ENCODE measurements at places on chromosomes 7 and 10. TPM values are rescaled to one million over a fixed set of nuclear protein-coding genes. Genes with fewer than 3 reads are reported as not detected.

ASB4 gene
- not detected for polyA plus RNA-seq

PCGF6 gene
- 9.0 TPM for polyA plus RNA-seq

A1CF gene
- polyA plus RNA-seq: not detected

SUFU gene
- polyA plus RNA-seq: 5.0 TPM

SFTPD gene
- not detected for polyA plus RNA-seq

GNGT1 gene
- polyA plus RNA-seq: not detected

TRIP6 gene
- polyA plus RNA-seq: 2.8 TPM

COL17A1 gene
- not detected for polyA plus RNA-seq

CALHM1 gene
- polyA plus RNA-seq: not detected

PALD1 gene
- polyA plus RNA-seq: not detected

COL26A1 gene
- not detected for polyA plus RNA-seq

DNA sequence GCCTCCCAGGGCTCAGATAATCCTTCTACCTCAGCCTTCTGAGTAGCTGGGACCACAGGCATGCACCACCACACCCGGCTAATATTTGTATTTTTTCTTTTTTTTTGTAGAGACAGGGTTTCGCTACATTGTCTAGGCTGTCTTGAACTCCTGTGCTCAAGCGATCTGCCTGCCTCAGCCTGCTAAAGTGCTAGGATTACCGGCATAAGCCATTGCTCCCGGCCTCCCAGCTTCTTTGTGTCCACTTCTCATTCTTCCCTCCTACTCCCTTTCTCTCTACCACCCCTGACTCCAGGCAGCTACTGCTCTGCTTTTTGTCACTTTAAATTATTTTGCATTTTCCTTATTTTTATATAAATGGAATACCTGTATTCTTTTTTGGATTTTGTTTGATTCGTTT is 83.4 kb downstream of the PALS2 start:
- no peaks in the 10 kb centered on the region for H3K4me1 ChIP-seq
- H3K36me3 ChIP-seq: no peaks in the 10 kb centered on the region
- no peak overlapping the region for H3K4me3 ChIP-seq
- H3K27me3 ChIP-seq: no peaks in the 10 kb centered on the region

DNA sequence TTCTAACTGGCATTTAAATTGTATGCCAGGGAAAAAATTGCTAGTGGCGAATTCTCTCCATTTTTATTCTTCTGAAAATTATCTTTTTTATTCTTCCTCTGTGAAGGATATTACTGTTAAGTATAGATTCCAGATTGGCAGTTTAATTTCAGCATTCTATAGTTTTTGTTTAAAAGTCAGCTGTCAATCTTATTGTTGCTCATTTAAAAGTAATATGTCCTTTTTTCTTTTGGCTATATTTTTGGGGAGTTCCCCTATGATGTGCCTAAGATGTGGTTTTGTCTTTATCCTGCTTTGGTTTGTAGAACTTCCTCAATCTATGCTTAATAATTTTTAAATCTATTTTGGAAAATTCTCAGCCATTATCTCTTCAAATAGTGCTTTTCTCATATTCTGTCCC is 135.9 kb downstream of the ARHGAP12 start:
- no peak for DNase-seq
- H3K27ac ChIP-seq: no peak overlapping the region
- H3K4me1 ChIP-seq: no peaks in the 10 kb centered on the region
- peaks cover 2% of the 10 kb centered on the region for H3K27me3 ChIP-seq
- H3K4me3 ChIP-seq: no peak overlapping the region

DNA sequence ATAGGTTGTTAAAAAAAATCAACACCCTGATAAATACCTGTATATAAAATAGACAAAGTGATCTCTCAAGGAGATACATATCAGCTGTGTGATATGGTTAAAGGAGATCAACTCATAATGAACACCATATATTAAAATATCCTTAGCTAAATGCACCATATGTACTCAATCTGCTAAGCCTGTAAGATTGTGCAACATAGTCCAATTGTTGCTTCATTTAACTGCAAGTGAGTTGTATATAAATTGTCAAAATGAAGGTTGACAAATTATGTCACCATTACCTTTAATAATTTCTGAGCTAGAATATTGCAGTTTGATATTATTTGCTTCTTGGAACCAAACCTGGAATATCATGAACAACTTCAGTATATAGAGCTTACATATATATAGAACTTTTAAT is 283.7 kb downstream of the MALRD1 start:
- no peaks in the 10 kb centered on the region for H3K4me1 ChIP-seq
- DNase-seq: no peak
- no peaks in the 10 kb centered on the region for H3K36me3 ChIP-seq
- H3K27me3 ChIP-seq: no peaks in the 10 kb centered on the region
- H3K27ac ChIP-seq: no peak overlapping the region

GRCh38 chr7:50837965-50838364 is 55.3 kb upstream of the GRB10 start:
- no peak overlapping the region for H3K4me3 ChIP-seq
- no peaks in the 10 kb centered on the region for H3K4me1 ChIP-seq
- no peak overlapping the region for H3K27ac ChIP-seq
- H3K27me3 ChIP-seq: no peaks in the 10 kb centered on the region
- DNase-seq: no peak

- no peaks in the 10 kb centered on the region for H3K36me3 ChIP-seq
- DNase-seq: no peak
- no peak overlapping the region for H3K4me3 ChIP-seq
- H3K27ac ChIP-seq: no peak overlapping the region
- peaks cover 12% of the 10 kb centered on the region for H3K27me3 ChIP-seq
Measured at GRCh38 chr7:120998520-120998919, 10.0 kb downstream of the CPED1 start.

- no peaks in the 10 kb centered on the region for H3K4me1 ChIP-seq
- no peaks in the 10 kb centered on the region for H3K36me3 ChIP-seq
- H3K27ac ChIP-seq: no peak overlapping the region
Measured at GRCh38 chr10:65083222-65083621, 1562.0 kb downstream of the REEP3 start.

DNA sequence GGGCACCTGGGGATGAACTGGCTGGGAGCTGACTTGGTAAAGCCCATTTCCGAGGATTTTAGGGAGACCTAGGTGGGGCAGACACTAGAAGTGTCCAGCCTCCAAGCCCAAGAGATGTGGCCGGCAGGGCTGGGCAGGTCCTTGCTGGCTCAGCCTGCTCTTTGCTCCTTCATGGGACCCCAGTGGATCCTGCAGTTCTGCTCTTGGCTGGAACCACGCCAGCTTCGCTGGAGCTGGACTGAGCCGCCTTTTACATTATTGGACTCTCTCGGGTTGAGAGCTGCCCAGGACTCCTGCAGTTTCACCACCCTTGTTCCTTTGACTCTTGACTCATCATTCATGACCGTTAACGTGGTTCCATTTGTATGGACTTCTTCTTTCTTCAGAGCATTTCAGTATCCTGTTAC is 5.7 kb downstream of the PPIF start:
- H3K27me3 ChIP-seq: no peaks in the 10 kb centered on the region
- H3K4me1 ChIP-seq: peaks cover 16% of the 10 kb centered on the region
- peaks cover 60% of the 10 kb centered on the region for H3K36me3 ChIP-seq
- H3K27ac ChIP-seq: no peak overlapping the region
- DNase-seq: no peak

GRCh38 chr10:96585736-96586418 is 935 bp downstream of the TM9SF3 start:
- no peaks in the 10 kb centered on the region for H3K27me3 ChIP-seq
- H3K27ac ChIP-seq: peak overlapping the region; percentile 97

DNA sequence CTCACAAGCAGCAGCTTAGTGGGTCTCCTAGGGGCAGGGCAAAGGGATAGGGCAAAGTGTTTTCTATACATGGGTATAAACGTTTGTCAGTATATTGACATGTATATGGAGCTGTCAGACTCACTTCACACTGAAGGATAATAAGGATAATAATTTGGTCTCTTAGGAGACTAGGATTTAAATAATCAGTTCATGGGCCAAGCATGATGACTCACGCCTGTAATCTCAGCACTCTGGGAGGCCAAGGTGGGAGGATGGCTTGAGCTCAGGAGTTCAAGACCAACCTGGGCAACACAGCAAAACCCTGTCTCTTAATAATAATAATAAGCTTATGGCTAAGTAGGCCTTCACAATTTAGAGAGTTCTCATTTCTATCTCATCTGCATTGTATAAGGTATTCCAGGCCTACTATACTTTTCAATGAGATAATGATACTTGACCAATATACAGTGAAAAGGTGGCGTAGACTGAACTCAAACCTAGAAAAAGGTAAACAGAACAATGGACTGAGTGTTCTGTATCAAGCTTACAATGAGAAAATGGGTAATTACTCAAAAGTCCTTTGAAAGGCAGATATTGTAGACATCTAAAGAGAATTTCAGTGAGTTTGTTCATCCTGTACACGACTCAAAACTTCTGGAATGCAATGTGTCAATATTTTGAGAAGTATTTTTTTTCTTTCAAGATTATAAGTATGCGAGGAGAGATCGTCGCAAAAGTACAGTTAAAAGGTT is 7.0 kb downstream of the GSAP start:
- no peak for DNase-seq
- no peak overlapping the region for H3K4me3 ChIP-seq
- H3K4me1 ChIP-seq: no peaks in the 10 kb centered on the region
- no peaks in the 10 kb centered on the region for H3K36me3 ChIP-seq

DNA sequence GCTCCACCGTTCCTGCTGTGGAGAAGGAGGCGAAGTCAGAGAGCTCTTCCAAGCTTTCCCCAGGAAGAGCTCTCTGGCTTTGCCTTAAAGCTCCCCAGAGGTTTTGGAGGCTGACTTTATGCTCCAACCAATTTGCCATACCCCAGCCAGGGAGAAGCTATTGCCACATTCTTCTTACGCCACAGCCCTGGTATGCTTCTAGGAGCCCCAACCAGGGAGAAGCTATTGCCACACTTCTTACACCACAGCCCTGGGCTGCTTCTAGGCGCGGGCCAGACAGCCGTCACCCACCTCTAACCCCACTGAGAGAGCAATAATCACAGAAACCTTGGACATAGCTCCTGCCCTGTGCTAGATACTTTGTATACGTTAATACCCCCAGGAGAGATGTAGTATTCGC is 951 bp downstream of the ELOVL3 start:
- peaks cover 33% of the 10 kb centered on the region for H3K4me1 ChIP-seq
- H3K27me3 ChIP-seq: peaks cover 25% of the 10 kb centered on the region
- no peaks in the 10 kb centered on the region for H3K36me3 ChIP-seq
- no peak overlapping the region for H3K27ac ChIP-seq
- no peak overlapping the region for H3K4me3 ChIP-seq

DNA sequence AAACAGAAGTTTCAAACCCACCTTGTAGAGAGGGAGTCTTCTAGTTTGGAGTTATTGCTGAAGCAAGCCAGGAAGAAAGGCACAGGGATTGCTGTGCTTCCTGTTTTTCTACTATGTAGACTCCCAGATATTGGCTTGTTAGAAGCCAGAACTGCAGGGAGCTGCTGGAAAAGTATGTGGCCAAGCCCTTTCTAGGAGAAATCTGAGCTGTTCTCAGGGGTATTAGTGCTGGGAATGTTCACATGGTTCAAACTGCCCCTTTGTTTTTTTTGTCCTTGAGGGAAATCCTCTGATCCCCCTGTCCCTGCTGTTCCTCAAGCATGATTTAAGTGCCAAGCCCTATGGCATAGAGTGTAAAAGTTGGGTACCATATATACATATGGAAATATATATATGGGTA is 184.0 kb downstream of the CCDC7 start:
- H3K27me3 ChIP-seq: no peaks in the 10 kb centered on the region
- H3K36me3 ChIP-seq: peaks cover 2% of the 10 kb centered on the region
- no peak overlapping the region for H3K4me3 ChIP-seq
- H3K27ac ChIP-seq: no peak overlapping the region
- H3K4me1 ChIP-seq: no peaks in the 10 kb centered on the region

GRCh38 chr7:79590391-79590790 is 136.9 kb upstream of the MAGI2 start:
- H3K4me1 ChIP-seq: no peaks in the 10 kb centered on the region
- no peaks in the 10 kb centered on the region for H3K36me3 ChIP-seq
- no peaks in the 10 kb centered on the region for H3K27me3 ChIP-seq
- no peak overlapping the region for H3K27ac ChIP-seq
- H3K4me3 ChIP-seq: no peak overlapping the region
- no peak for DNase-seq

- H3K36me3 ChIP-seq: peaks cover 24% of the 10 kb centered on the region
- H3K27ac ChIP-seq: peak overlapping the region; percentile 90
- no peaks in the 10 kb centered on the region for H3K27me3 ChIP-seq
- H3K4me3 ChIP-seq: peak overlapping the region; percentile 92
- peaks cover 37% of the 10 kb centered on the region for H3K4me1 ChIP-seq
Measured at GRCh38 chr10:97426776-97427570, 982 bp downstream of the PGAM1 start.

DNA sequence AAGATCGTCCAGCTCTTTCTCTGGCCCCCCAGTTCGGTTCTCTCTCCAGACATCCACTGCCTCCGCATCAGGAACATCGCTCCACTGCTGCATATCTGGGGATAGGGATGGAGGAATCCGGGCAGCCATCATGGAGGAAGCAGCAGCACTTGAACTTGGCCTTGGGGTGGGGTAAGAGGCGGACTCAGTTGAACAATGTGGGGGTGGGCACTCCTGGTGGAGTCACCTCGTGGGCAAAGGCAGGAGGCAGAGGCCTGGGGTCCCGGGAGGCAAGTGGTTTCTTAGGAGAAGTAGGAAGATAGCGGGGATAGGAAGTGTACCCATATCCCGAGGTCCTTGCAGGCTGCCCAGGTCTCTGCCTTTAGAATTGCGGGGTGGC is 98.3 kb downstream of the CHST15 start:
- no peaks in the 10 kb centered on the region for H3K36me3 ChIP-seq
- H3K27me3 ChIP-seq: peaks cover 6% of the 10 kb centered on the region
- no peak for DNase-seq
- H3K27ac ChIP-seq: no peak overlapping the region
- peaks cover 9% of the 10 kb centered on the region for H3K4me1 ChIP-seq
- H3K4me3 ChIP-seq: no peak overlapping the region

DNA sequence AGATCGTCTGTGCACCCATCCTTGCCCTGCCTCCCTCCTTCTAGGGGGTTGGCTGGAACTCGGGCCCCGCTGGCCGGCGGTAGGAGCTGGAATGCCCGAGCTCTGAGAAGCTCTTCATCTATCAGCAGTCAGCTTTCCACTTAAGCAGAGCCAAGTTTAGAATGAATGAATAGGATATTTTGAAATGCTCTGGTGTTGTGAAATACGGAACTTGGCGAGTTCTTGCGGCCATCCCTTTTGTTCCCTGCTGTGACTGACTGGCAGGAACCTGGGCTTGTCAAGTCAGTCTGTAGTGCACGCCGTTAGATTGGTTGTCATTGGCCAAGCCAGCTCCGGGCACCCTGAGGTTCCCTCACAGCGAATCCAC is 33.3 kb downstream of the FOXK1 start:
- H3K4me1 ChIP-seq: peaks cover 4% of the 10 kb centered on the region
- H3K27me3 ChIP-seq: no peaks in the 10 kb centered on the region
- peaks cover 9% of the 10 kb centered on the region for H3K36me3 ChIP-seq
- H3K27ac ChIP-seq: no peak overlapping the region
- H3K4me3 ChIP-seq: no peak overlapping the region

GRCh38 chr10:93110472-93111146 is 36.9 kb downstream of the CYP26A1 start:
- no peak overlapping the region for H3K4me3 ChIP-seq
- no peaks in the 10 kb centered on the region for H3K36me3 ChIP-seq
- DNase-seq: no peak
- peaks cover 5% of the 10 kb centered on the region for H3K27me3 ChIP-seq

GRCh38 chr7:149462101-149462520 is 1.2 kb upstream of the ZNF777 start:
- no peak for DNase-seq
- H3K27me3 ChIP-seq: peaks cover 18% of the 10 kb centered on the region
- peaks cover 19% of the 10 kb centered on the region for H3K4me1 ChIP-seq
- H3K36me3 ChIP-seq: no peaks in the 10 kb centered on the region
- no peak overlapping the region for H3K4me3 ChIP-seq
- no peak overlapping the region for H3K27ac ChIP-seq

- H3K4me3 ChIP-seq: no peak overlapping the region
- H3K4me1 ChIP-seq: no peaks in the 10 kb centered on the region
- no peaks in the 10 kb centered on the region for H3K36me3 ChIP-seq
- peaks cover 8% of the 10 kb centered on the region for H3K27me3 ChIP-seq
- no peak overlapping the region for H3K27ac ChIP-seq
Measured at GRCh38 chr7:66313886-66314568, 108.9 kb downstream of the TPST1 start.

All from CD4-positive, CD25-positive, alpha-beta regulatory T cell (primary cell).